Omental fat pad (tissue), 4 donors: ENCODE measurements at places on chromosomes 7 and 10.

- no peak for DNase-seq
These were observed 489.4 kb downstream of the SEMA3D start for GRCh38 chr7:84697506-84697905.

DNA sequence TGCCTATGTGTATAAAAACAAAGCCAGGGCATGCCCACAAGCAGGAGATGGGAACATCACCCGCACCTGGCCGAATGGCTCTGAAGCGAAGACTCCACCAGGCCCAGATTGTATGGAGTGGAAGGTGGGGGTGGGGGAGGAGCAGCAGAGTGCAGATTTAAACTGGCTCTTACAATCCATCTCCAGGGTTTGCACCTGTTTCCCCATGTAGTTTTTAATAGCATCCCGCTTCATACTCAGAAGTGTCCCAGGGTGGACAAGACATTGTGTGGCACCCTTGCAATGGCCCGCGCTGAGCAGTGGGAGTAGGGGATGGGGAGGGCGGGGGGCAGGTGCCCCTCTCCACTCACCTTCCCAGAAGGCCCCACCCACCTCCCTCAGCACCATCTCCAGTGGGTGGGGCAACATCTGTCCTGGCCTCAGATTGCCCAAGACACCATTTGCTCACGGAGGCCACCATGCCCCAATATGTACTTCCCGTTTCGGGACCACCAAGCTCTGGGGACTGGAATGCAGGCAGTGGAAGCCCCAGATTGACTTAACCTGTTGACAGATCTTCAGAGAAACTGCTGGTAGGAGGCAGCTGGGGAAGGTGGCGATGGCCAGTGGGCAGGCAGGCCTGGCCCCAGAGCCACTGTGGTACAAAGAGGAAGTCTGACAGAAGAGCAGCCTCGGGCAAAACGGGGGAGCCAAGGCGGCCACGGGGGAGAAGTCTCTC is 23.0 kb downstream of the VSIR start:
- no peak for DNase-seq

GRCh38 chr10:44926751-44927351 is 15.7 kb downstream of the TMEM72 start:
- DNase-seq, result no peak

DNA sequence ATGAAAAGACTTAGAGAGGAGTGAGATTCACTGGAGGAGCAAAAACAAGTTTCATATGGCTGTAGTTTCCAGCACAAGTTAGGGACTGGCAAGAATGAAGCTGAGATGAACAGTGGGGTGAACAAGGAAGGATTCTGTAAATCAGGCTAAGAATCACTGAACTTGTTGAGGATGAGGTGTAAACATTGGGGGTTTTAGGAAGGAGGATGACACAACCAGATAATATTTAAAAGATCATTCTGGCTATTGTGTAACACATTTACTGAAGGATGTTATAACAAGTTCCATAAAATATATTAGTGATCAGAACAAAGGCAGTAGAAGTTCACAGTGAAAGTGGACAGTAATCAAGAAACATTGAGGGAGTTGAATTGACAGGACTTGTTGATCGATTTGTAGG is 68.9 kb downstream of the CD36 start:
- DNase-seq, result no peak

DNA sequence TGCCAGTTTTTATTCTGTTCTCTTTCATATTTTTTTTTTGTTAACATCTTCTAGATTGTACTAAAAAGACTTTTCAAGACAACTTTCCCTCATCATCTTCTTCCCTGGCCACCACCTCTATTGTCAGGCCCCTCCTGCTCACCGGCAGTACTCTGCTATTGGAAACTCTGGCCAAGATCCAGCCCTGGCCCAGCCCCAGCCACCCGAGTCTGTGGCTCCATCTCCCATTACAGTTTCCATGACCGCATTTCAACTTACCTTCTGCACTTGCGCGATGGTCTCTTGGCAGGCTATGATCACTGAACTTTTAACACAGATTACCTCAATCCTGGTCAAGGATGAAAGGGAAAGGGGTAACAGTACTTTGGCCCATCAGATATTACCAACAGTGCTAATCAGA is 137.7 kb upstream of the POM121L12 start:
- DNase-seq, result no peak

DNA sequence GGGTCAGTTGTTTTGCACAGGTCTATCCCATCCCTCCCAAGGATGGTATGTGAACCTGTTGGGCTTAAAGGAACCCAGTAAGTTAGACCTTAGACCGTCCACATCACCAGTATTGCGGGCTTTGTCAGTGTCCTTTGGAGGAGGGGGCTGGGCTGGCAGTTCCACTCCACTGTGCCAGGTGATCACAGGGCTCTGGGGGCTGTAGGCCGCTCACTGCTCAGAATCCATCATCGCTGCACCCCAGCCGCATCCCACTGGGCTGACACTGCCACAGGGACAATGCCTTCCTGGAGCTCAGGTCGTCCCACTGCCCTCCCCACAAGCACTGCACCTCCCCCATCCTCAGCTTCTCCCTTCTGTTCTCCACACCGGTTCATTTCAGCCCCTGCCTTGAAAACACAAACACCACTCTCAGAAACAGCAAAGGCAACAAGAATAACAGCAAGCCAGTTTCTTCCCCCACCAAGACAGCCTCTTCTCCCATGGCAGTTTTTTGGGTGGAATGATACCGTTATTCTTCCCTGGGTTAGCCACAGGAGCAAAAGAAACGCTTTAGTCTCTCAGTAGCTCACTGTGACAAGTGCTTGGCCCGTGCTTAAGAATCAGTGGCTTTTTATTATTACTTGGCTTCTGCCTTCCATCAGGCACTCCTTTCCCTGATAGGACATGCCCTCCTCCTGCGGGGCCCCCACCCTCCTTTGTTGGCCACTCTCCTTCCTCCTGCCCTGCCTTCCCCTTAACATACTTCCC is 111.2 kb downstream of the GRK5 start:
- no peak for DNase-seq

DNA sequence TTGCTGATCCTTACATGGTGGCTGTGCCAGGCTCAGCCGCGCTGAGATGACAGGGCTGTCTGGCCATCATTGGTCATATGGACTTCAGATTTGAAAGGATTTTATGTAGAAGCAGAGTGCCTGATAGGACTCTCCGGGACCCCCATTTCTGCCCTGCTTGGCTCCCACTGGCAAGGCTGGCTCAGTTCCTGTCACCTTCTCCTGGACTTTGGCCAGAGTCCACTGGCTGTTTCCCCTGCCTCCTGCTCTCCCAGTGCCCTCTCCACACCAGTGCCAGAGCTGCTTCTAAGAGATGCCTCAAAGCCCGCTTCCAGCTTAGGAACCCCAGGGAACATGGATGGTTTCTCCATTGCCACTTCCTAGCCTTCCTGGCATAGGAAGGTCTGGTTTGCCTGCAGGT is 5.1 kb upstream of the SH2D4B start:
- DNase-seq, result no peak

DNA sequence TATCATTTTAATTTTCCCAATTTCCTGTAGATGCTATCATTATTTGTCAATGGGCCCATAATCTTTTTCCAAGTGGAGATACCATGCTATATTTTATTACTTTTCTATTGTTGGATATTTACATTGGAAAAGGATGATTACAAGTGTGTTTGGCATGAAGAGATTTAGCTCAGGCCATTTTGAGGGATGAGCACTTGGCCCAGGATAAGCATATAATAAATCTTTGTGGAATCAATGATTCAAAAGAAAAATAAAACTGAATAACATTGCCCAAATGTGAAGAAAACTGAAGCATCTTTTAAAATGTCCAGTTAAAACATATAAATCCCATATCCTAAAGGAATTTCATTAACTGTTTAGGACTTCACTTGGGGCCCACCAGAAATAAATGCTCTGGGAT is 260.9 kb upstream of the BMPER start:
- no peak for DNase-seq

GRCh38 chr7:70704831-70705346 is 427.1 kb upstream of the GALNT17 start:
- no peak for DNase-seq

- DNase-seq, result no peak
These were observed at the start of gene PCDH15 for GRCh38 chr10:54800741-54801421. PCDH15 (minus strand) TSS chr10:54801231; CDS start chr10:54664262, 136,969 bp downstream.

DNA sequence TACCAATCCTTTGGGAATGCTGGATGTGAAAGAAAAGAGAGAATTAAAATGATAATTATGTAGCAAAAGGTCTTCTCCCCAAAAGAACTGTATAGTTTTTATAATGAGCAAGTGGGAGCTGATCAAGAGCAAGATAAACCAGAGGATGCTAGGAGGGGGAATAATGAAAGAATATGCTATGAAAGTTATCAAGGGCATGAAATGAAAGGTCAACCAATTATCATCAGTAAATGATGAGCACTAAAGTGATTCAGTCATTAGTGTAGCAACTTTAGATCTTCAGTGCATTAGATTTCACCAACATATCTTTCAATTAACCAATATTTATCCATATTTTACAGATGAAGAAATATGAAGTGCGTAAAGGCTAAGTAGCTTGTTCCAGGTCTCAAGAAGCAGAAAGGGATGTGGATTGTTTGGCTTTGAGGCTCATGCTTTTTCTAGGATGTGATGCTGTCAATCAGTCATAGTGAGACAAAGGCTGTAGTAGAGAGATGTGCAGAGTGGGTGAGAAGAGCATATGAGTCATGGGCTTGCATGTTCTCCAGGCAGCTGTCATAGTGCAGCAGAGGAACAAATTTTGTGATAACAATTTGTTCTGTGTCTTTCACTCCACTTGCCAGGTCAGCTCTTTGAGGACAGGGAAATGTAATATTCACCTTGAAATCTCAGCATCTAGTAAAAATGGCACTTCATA is 5.7 kb upstream of the OR2F2 start:
- no peak for DNase-seq

GRCh38 chr10:100713049-100713858 is 32.1 kb upstream of the PAX2 start:
- DNase-seq, result no peak

- no peak for DNase-seq
These were observed 5.5 kb upstream of the LIPN start for GRCh38 chr10:88754287-88754686.

GRCh38 chr10:18684416-18684815 is 25.2 kb downstream of the ARL5B start:
- DNase-seq, result no peak

GRCh38 chr10:51270936-51271530 is 196.7 kb downstream of the PRKG1 start:
- DNase-seq, result no peak

- no peak for DNase-seq
These were observed 42.2 kb downstream of the AOAH start for GRCh38 chr7:36682102-36682501.

DNA sequence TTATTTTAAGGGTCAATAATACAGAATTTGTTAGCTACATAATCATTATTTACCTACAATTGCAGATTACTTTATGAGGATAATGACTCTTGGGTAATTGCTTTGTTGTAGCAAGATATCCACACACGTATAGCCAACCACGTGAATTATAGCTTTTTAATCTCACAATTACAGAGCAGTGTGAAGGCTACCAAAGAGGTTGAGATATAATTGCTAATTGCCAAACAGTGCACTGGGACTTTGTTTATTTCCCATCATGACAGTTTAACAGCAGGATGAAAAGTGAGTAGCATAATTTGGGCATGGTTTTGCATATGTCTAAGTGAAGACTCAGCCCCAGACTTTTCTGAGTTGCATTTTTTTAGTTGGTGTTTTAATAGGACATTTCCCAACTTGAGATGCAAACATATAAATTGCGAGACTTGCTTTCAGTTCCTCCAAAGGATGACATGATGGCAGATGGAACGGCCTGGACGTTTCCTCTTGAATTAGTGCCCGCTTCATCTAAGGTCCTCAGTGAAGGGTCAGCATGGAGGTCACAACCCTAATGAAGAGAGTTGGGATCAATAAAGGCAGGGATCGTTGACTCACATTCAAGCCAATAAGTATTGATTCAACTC is 180.7 kb upstream of the GPR26 start:
- no peak for DNase-seq

GRCh38 chr10:35495521-35496119 is 109.5 kb upstream of the GJD4 start:
- no peak for DNase-seq

- DNase-seq, result no peak
These were observed 34.5 kb downstream of the PPIF start for GRCh38 chr10:79381804-79382221.

GRCh38 chr7:154577141-154577873 is 425.6 kb downstream of the PAXIP1 start:
- no peak for DNase-seq

- DNase-seq, result no peak
These were observed 22.8 kb downstream of the ARL5B start for GRCh38 chr10:18681971-18682411.

GRCh38 chr10:51770709-51771108 is 71.3 kb upstream of the CSTF2T start:
- no peak for DNase-seq

DNA sequence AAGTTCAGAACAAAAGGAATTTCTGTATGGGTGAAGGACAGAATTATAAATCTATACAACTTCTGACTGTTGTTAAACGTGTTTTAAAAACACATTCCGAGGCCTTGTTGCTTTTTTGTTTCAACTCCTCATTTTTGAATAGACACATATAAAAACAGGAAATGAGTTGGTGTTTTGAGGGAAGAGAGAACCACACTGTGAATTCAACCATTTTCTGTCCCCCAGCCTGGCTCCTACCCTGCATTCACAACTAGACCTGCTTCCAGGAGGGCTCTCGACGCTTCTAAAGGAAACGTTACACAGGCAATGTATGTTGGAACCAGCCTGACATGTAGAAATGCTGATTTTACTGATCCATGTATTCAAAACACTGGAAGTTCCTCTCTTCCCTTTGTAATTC is 76.5 kb downstream of the OR13A1 start:
- DNase-seq, result no peak

GRCh38 chr7:101902680-101903514 is 85.5 kb downstream of the CUX1 start:
- no peak for DNase-seq

- DNase-seq, result no peak
These were observed 1.3 kb downstream of the SEC61G start for GRCh38 chr7:54757711-54758110.

DNA sequence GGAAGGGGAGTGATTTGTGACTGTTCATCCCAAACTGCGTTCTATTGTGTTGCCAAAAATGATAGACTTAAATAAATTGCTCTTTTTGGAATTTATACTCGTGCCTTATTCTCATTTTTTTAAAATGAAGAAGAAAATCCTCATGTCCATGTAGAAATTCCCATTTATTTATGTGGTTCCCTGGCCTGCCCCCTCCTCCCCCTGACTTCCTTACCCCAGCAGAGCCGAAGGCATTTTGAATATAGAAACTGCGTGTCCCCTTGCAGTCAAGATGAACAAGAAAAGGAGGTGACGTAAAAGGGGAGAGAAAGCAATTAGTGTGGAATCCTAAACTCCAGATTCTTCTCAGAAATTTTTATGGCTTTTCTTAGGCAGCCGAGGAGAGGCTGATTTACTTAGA is 126.1 kb downstream of the FAM204A start:
- DNase-seq, result no peak

DNA sequence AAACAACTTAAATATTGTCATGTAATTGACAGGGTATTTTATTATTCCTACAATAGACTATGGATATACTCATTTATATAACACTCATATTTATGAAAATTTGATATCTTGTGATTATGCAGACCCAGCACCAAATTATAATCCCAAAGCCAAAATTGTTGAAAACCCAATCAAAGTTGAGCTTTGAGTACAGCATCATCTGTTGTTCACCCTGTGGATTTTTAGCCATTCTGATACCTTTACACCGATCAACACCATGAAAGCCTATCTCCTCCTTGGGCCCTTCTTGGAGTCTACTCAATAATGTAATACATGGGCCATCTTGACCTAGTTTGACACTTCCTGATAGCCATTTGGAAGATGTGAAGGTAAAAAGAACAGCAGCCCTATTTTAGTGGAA is 49.5 kb downstream of the AASS start:
- DNase-seq, result no peak
